B cell (primary cell): ENCODE measurements at places on chromosomes 1 and 21. TPM values are rescaled to one million over a fixed set of nuclear protein-coding genes. Genes with fewer than 3 reads are reported as not detected.

Gene ZNF496
- polyA plus RNA-seq, result 8.5 and 9.9 TPM in 2 replicates

Gene HES4
- polyA plus RNA-seq, result 4.5 and 18.1 TPM in 2 replicates

Gene ERICH3
- 0.03 and 0.10 TPM in 2 replicates for polyA plus RNA-seq

Gene FBXO2
- polyA plus RNA-seq, result 9.3 and 9.6 TPM in 2 replicates

Gene PTPRF
- polyA plus RNA-seq, result 0.12 and 0.13 TPM in 2 replicates

Gene TMPRSS15
- 0.04 and 0.14 TPM in 2 replicates for polyA plus RNA-seq

Gene NBPF9
- polyA plus RNA-seq, result 21.0 and 25.7 TPM in 2 replicates

Gene ISG15
- 71.2 and 91.4 TPM in 2 replicates for polyA plus RNA-seq

Gene TSPAN2
- polyA plus RNA-seq, result 0.09 and 0.24 TPM in 2 replicates

Gene TINAGL1
- not detected in 2 replicates for polyA plus RNA-seq

Gene INAVA
- polyA plus RNA-seq, result 0.06 and 0.07 TPM in 2 replicates

Gene CDC42SE1
- 366 and 419 TPM in 2 replicates for polyA plus RNA-seq
